ENCODE measurements at places on chromosomes 5 and 9. TPM values are rescaled to one million over a fixed set of nuclear protein-coding genes. Genes with fewer than 3 reads are reported as not detected.

GRCh38 chr5:134070725-134071613 is 43.5 kb upstream of the TCF7 start:
- no peak for DNase-seq

MRRF gene
- 26.2 TPM for total RNA-seq

DNA sequence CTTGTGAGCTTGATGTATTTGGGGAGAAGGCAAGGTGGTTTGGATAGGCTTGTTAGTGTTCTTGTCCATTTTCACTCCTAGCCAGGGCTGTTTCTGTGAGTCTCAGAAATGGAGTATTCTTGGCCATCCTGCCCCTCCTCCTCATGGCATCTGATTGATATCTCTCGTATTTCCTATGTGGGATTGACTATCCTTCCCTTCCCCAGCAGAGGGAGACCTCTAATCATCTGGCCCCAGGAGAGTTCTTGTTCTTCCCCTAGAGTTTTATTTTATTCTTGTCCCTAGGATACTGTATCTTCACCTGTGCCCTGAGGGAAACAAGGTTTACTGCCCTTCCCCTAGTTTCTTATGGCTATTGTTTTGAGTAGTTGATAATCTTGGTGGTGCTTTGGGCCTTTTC is 114.4 kb downstream of the VPS13A start:
- DNase-seq = no peak

GRCh38 chr5:12901696-12902095 is 997.5 kb upstream of the CTNND2 start:
- DNase-seq = no peak

- no peak for DNase-seq
These were observed 1.5 kb downstream of the SMIM32 start for GRCh38 chr5:136191304-136192014.

GRCh38 chr5:81418606-81419005 is 24.7 kb upstream of the ACOT12 start:
- DNase-seq = no peak

DNA sequence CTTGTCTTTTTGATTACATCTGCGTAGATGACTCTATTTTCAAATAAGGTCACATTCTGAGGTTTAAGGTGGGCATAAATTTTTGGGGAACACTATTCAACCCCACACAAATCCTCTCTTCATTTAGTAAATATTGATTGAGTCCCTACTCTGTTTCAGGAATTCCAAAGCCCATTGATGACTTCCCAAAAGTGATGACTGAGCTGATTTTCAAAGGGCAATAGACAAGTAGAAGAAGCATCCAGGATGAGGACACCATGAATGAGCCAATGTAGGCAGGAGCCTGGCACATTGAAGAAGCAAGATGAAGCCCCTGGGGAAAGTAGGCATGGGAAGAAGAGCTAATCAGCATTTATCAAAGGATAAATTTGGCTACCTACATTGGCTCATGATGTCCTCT is 35.2 kb downstream of the OR1J1 start:
- no peak for DNase-seq

DNA sequence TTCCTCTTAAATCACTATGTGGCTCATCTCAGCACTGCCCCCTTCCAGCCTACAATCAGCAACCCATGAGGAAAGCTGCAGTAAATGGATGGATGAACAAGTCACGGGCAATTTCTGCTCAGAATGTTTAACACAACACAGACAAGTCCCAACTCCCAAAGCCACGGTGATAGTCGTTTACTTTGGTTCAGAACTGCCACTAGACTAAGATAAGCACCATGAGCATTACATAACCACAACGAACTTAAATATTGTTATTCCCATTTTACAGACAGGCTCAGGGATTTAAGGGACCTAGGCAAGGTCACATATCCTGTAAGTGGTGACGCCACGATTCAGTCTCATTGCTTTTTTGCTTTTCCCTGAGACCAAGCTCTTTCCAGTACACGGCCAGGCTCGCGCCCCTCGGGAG is 2.0 kb upstream of the SMIM27 start:
- peak; percentile 8 for DNase-seq

SLC6A7 gene
- 0.62 TPM for total RNA-seq

DNA sequence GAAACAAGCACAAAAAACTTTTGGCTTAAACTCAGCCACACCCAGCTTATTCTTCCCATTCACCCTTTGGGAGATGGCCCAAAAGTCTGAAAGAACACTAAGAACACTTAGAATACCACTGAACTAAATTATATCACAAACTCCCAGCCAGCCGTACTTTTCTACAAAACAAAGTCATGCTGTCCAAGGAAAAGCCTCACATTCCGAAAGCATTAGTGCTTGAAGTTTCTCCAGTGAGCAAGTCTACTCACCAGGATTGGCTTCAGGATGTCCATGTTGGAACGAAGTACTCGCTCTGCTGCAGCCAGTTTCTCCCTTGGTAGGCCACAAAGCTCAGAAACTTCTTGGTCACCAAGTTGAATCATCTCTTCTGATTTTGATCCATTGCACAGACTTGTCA is 69.7 kb downstream of the ABCA1 start:
- DNase-seq = no peak

DNA sequence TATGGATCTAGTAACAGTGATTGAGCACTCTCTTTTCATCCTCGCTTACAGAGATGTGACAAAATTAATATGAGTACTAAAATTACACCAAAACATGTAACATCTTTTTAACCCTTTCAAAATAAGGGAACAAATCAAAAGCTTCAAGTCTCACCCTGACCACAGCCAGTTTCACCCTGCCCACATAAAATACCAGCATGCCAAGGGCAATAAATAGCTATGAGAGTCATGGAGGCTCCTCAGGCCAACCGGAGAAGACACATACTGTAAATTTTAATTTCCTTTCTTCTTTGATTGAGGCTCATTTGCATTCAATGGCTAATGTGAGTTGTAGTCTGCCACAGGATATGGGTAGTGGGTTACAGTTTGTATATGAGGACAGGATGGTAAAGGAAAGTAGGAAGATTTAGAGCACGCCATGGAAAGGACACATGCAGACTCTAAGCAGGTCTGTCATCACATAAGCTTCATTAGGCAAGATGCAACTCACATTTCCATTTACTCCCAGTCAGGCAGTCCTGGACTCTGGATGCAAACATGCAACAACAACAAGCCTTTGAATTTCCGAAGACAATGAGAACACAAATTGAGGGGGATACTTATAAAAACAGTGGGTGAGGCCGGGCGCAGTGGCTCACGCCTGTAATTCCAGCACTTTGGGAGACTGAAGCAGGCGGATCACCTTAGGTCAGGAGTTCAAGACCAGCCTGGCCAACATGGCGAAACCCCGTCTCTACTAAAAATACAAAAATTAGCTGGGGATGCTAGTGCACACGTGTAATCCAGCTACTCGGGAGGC is 11.3 kb downstream of the IL4 start:
- DNase-seq = no peak

DNA sequence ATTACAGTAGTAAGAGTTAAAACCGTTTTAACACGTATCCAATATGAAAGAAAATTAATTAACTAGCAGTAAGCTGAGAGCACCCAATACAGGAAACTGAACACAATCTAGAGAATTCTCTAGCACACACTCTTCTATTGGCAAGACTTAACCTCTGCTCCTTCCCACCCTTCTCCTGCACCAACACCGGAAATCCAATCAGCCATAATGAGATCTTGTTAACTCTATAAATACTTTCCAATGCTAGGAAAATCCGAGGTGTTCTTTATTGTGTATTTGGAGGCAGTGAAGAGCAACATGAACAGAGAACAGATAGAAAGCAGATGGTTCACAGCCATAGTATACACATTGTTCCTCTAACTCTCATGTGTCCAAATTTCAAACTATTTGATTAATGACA is 591.7 kb downstream of the CETN3 start:
- no peak for DNase-seq

- DNase-seq = no peak
These were observed 19.3 kb upstream of the CLPTM1L start for GRCh38 chr5:1364211-1364610.

GRCh38 chr5:16411741-16412455 is 53.7 kb downstream of the ZNF622 start:
- no peak for DNase-seq

DNA sequence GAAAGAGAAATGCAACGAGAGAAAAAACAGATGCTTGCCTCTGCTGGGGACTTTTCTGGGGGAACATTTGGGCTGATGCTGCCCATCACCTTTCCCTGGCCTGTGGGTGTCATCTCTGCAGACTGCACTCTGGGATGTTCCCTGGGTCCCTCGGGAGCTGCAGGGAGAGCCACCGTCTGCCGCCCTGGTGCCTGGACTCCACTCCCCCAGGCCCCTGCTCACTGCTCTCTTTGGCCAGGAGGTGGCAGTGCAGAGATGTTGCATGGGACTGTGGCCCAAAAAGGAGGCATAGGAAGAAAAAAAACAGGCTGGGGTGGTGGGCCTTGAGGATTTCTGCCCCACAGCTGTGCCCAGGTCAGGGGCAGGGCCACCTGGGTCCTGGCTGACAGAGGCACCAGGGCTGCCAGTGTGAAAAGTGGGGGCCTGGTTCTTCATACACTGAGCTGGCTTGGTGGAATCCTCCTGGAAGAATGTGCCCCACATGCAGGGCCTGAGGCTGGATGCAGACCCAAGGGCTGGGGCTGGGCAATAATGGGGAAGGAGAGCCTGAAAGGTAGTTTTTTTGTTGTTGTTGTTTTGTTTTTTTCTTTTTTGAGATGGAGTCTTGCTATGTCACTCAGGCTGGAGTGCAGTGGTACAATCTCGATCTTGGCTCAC is 353.6 kb downstream of the SLIT3 start:
- peak; percentile 4 for DNase-seq

- DNase-seq = no peak
These were observed 25.1 kb downstream of the PAEP start for GRCh38 chr9:135586601-135587109.

GRCh38 chr5:115461506-115462290 is 82.9 kb downstream of the FEM1C start:
- no peak for DNase-seq

- DNase-seq = no peak
These were observed 210.5 kb downstream of the NXNL2 start for GRCh38 chr9:88745276-88746001.

- no peak for DNase-seq
These were observed 1.4 kb upstream of the CERCAM start for GRCh38 chr9:128419061-128419925.

SH3TC2 gene
- total RNA-seq = 1.6 TPM

DNA sequence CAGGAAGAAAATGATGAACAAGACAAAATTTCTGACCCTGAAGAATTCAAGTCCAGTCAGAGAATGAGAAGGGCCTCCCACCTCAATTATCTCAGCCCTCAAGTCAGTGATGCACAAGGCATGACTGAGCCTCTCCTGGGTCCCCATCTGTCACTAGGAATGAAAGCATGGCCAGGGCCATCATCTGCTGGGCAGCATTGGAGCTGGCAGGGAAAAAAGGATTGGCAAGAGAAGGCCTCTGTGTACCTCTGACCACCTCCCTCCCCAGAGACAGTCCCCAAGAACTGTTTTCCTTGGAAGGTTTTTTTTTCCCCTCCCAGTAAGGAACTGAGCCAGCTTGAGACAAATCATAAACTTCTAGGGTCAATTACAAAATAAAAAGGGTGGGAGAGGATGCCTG is 76.7 kb downstream of the KLHL3 start:
- DNase-seq = no peak

DNA sequence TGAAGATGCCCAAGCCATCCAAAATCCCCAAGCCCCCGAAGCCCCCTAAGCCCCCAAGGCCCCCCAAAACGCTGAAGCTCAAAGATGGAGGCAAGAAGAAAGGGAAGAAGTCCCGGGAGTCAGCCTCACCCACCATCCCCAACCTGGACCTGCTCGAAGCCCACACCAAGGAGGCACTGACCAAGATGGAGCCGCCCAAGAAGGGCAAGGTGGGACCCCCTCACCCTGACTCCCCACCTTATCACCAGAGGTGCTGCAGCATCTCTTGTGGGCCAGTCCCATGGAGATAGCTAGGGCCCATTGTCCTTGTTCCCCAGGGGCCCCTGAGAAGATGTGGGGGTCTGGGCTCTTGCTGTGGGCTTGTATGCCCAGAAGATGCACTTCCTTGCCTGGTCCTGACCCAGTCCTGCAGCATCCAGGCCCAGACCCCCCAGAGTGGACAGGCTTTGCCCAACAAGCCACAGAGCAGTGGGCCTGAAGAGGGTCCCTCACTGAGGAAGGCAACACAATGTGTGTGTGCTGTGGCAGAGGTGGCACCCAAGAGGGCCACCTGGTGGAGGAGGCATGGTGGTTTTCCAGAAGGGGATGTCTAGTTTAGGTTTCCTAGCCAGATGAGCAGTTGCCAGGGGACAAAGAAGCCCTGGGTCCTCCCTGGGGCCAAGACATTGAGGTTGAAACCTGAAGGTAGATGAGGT is 84.1 kb downstream of the PHF2 start:
- no peak for DNase-seq

GRCh38 chr5:15609076-15609725 is 109.2 kb downstream of the FBXL7 start:
- DNase-seq = no peak

- DNase-seq = no peak
These were observed 252.3 kb upstream of the ADRA1B start for GRCh38 chr5:159663986-159664385.

ACSL6 gene
- 32.9 TPM for total RNA-seq

C5orf63 gene
- 7.0 TPM for total RNA-seq

TMEFF1 gene
- 47.6 TPM for total RNA-seq

DNA sequence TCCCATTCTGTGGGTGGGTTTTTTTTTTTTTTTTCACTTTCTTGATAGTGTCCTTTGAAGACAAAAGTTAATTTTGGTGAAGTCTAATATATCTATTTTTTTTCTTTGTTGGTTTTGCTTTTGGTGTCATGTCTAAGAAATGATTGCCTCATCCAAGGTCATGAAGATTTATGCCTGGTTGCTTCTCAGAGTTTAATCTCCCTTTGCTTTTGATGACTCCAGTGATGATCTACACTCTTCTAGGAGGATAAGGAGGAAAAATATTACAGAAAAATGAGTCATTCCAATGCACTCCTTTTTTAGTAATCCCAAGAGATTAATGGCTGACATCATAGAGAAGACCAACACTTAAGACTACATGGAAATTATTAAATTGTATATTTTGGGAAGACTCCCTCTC is 79.7 kb upstream of the ICE1 start:
- DNase-seq = no peak

CD274 gene
- total RNA-seq = 0.62 TPM

FOXD4L3 gene
- total RNA-seq = 0.47 TPM

LCN15 gene
- not detected for total RNA-seq

- no peak for DNase-seq
These were observed 31.3 kb upstream of the SMU1 start for GRCh38 chr9:33107762-33108161.

Data from occipital lobe (tissue), 3 donors.